ENCODE measurements at places on chromosomes 3 and 15.

DNA sequence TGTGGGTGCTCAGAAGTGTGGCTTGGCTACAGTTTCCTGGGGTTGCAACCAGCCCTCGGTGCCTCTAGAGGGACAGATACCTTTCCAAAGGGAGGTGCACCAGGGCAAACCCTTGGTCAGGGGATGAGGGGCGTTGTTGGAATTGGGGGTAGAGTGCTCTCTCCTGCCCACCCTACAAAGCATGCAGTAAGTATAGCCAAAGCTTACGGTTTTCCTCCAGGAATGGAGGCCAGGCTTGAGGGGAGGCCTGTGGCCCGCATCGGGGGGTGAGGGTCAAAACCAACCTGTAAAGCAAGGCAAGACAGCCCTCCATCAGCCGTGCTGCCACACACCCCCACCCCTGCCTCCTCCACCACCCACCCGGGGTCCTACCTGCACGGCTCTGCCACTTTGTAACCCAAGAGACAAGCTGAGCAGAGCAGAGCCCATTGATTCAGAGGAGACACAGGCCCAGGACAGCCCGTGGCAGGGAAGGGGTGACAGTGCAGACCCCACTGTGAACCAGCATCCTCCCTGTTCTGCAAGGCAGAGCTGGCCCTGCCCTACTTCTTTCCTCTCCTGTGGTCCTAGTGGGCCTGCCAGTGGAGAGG is 41.5 kb downstream of the TLE3 start:
- no peak for DNase-seq

DNA sequence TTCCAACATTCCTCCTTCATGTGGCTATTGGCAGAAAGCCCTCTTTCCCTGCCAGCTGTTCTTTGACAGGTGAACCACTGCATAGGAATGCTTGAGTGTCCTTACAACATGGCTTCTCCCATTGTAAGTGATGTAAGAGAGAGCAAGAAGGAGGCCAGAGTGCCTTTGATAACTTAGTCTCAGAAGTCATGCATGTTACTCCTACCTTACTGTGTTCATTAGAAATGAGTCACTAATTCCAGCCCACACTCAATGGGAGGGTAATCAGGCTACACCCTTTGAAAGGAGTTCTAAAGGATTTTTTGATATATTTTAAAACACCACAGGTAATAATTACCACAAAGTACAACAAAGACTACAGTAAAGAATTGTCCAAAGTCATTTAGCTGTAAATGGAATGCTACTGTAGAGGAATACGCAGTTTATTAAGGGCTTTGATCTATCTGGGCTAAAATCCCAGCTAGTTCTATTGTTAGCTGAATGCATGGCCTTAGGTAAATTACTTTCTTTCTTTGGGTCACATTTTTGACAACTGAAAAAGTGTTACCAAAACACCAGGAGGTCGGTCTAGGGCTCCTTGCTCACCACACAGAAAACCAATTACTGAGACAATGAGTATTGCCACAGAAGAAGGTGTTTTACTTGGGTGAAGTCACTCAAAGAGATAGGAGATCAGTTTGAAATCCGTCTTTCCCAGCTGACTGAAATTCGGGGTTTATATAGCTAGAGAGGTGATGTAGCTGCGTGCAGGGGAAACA is 154.9 kb downstream of the GRM7 start:
- DNase-seq: no peak

DNA sequence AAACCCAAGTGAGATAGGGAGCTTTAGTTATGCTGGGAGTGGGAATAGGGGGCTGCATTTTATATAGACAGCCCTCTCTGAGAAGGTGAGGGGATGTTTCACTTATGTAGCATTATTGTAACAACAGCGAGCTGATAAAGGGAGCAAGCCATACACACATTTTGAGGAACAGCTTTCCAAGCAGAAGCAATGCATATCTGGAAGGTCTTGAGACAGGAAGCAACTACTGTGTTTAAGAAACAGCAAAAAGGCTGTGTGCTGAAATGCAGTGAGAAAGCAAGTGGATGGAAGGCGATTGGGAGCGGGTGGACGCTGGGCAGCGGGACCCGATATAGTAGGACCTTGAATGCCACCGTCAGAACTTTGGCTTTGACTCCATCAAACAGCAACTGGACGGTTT is 155.9 kb upstream of the TBL1XR1 start:
- no peak for DNase-seq

DNA sequence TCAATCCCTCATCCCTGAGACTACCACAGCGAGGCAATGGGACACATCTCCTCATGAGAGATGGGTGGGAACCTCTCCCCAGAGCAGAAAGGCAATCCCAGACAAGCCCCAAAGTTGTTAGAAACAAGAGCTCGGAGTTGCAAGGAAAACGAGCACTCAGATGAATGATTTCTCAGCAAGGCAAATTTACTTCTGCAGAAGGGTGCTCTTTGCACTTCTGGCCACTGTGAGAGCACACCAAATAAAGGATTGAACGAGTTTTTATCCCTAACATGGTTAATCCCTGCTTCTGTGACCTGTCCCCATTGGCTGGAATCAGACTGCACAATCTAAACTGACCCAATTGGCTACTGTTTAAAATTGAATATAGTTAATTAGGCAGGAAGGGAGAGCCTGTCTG is 339.1 kb upstream of the POU1F1 start:
- DNase-seq: no peak

DNA sequence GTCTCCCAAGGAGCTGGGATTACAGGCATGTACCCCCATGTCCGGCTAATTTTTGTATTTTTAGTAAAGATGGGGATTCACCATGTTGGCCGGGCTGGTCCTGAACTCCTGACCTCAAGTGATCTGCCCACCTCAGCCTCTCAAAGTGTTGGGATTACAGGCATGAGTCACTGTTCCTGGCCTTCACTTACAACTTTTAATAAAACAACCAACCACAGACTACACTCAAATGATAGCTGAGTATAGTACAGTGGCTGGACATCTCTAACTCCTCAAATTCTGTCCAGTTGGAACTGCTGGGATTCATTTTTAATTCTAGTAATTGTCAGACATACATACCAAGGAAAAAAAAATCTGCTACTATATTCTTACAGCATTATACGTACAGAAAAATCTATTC is 71.0 kb downstream of the PBRM1 start:
- no peak for DNase-seq

DNA sequence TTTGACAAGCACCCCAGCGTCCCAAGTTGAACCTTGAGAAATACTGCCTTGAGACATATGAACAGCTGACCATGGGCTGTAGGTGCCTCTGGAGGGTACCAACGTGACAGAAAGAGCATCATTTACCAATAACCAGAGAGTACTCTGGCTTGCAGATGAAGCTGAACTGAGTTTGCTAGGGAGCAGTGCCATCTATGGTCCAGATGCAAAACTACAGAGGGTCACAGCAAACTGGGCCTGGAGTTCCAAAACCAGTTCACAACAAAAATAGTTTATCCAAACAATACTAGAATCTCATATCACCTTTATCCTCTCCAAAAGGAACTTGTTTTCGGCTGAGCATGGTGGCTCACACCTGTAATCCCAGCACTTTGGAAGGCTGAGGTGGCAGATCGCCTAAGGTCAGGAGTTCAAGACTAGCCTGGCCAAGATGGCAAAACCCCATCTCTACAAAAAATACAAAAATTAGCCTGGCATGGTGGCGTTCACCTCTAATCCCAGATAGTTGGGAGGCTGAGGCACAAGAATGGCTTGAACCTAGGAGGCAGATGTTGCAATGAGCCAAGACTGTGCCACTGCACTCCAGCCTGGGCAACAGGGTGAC is 69.3 kb downstream of the CHAC1 start:
- no peak for DNase-seq

All from stimulated activated CD8-positive, alpha-beta memory T cell treated with anti-CD3 and anti-CD28 coated beads, Interleukin-4, amount 100 ng/mL, for 1 hour (primary cell).